ENCODE measurements at places on chromosomes 6 and 20.

GRCh38 chr6:144895313-144896278, 610.5 kb downstream of the UTRN start:
- DNase-seq: no peak

DNA sequence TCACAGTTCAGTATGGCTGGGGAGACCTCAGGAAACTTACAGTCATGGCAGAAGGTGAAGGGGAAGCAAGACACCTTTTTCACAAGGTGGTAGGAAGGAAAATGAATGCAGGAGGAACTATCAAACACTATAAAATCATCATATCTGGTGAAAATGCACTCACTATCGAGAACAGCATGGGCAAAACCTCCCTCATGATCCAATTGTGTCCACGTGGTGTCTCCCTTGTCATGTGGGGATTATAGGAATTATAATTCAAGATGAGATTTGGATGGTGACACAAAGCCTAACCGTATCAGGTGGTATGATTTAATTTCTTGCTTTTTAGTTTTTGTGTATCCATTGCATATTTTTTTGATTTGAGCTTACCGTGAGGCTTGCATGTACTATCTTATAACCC, 133.2 kb upstream of the SYNCRIP start:
- no peak for DNase-seq

GRCh38 chr20:19375801-19376200, 163.4 kb downstream of the SLC24A3 start:
- no peak for DNase-seq

GRCh38 chr20:56400001-56400640, 7.7 kb downstream of the CSTF1 start:
- peak; percentile 35 for DNase-seq

DNA sequence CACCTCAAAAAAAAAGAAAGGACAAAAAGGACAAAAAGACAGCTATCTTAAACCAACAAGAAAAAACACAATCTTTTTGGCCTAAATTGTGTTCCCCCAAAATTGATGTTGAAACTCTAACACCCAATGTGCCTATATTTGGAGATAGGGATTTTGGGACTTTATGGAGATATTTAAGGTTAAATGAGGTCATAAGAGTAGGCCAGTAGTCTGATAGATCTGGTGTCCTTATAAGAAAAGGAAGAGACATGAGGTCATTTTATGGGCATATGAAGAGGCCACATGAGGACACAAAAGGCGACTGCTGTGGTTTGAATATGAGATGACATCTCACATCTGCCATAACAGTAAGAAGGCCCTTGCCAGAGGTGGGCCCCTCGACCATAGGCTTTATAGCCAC, 49.5 kb downstream of the TRIM38 start:
- no peak for DNase-seq

DNA sequence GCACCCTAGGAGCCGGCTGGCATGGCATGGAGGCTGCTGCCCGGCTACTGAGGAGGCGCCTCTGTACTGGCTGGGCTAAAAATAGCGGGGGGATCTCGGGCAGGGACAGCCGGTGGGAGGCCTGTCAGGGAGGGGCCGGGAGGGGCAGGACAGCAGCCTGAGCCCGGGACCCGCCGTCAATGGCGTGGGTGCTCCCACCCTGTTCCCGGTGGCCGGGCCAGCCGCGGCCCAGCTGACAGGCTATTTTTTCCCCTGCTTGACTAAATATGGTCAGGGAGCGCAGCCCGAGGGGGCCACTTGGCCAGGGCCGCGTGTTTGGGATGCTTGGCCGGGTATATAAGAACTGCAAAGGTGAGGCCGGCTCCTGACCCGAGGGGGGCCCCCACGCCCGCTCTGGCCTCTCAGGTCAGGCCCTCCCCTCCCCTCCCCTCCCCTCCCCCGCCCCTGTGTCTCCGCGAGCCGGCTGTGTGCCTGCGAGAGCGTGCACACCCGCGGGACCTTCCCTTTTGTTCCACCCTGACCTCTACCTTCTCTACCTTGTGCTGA, 74.4 kb upstream of the GATA5 start:
- no peak for DNase-seq

DNA sequence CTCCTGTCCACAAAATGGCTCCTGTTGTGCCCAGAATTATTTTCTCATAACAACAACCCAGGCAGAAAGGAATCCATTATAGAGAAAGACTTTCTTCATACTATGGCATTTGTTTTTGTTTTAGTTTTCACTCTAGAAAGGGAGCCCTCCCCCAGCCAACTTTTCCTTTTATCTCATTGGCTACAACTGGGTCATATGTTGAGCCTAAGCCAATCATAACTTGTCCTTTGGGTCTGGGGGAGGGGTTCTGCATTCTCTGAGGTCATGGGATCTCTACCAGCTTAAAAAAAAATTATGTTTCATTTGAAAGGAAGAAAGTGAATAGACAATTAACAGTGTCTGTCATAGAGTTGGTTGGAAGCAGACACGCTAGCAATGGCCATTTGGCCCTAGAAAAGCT, 177.6 kb downstream of the AIG1 start:
- DNase-seq: no peak

DNA sequence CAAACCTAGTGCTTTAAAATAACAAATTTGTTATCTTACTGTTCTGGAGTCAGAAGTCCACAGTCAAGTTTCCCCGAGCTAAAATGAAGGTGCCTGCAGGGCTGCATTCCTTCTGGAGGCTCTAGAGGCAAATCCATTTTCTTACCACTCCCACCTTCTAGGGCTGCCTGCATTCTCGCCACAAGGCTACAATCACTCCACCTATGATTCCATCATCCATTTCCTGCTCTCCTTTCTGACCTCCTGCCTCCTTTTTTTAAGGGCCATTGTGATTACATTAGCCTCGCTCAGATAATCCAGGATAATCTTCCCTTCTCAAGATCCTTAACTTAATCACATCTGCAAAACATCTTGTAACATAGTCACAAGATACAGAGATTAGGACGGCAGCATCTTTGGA, 42.4 kb upstream of the SIRT5 start:
- DNase-seq: no peak

DNA sequence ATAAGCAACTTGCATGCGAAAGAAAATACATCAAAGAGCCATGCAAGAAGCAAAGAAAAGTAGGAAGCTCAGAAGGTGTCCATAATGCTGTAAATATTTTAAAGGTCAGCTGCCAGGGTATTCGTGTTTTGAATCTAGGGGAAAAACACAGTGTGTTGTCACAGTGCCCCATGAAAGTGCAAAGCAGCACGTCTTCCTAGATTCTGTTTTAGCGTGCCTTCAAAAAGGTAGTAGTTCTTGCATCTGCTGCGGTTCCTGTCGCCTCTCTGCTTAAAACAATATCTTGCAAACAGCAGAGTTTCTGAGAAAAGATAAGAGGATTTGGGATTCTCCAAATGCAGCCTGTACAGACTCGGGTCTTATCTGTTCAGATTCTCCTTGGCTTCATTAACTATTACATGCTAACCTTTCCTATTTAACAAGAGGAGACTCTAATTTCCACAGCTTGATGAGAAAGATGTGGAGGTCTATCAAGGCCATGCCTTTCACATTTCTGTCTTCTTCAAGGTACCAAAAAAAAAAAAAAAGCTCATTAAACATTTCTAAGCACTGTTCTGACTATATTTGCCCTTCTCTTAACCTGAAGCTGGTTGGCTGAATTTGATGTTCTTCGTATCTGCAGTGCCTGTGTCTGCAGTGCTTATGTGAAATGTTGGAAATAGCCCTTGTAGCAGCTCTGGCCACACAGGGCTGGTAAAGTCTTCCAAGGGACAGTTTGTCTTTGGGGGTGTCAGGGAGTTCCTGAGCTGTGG, 297.5 kb downstream of the ADGB start:
- no peak for DNase-seq

GRCh38 chr6:97396880-97397279, 113.9 kb upstream of the MMS22L start:
- DNase-seq: no peak

DNA sequence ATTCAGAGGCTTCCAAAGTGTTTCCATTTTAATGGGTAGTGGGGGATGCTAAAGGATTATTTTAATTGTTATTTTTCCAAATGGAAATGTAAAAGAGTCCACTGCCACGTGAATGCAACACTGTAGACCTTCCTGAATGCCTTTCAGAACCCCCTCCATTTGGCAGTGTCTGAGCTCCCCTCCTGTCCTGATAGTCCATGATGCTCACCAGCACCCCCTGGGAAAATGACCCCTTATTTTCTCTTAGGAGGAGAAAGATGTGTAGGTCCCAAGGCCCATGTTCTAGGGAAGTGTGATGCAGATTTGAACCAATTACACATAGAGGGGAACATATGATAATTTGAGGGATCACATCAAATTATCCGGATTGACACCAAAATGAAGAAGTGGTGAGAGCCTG, 46.8 kb upstream of the SH3BGRL2 start:
- no peak for DNase-seq

DNA sequence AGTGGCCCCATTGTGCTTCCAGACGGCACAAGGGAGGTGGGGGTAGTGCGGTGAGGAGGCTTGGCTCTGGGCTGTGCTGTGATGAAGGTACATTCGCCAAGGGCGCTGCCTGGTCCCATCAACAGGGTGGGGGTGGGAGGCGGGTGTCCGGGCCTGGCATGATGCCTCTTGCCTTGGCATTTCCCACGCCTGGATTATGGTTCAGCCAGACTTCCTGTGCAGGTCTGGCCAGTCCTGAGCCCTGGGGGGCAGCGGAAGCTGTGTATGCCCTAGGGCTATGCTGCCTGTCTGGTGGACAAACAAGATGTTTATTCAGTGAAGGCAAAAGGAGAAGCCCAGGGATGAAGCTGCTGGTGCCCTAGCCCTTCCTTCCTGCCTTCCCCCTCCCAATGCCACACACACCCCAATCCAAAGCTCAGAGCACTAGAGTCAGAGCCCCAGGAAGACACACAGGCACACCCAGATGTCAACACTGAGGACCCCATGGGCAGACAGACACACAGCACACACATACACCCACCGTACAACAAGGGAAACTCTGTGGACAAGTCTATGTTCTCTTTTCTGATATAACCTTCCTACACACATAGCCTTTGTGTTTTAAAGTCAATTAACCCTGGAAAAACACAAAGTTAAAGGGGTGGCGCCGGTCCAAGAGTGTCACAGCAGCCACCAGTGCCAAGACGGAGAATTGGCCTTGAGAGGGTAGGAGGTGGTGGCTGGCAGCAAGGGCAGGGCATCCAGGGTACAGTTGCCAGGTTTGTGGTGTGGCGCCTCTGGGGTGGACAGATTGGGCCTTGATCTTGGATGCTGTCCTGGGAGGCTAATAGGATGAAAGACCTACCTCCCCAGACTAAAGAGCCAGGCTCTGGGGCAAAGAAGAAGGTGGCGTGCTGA, 54.7 kb upstream of the SAYSD1 start:
- DNase-seq: no peak

GRCh38 chr6:145756170-145756662, 20.9 kb upstream of the EPM2A start:
- no peak for DNase-seq

DNA sequence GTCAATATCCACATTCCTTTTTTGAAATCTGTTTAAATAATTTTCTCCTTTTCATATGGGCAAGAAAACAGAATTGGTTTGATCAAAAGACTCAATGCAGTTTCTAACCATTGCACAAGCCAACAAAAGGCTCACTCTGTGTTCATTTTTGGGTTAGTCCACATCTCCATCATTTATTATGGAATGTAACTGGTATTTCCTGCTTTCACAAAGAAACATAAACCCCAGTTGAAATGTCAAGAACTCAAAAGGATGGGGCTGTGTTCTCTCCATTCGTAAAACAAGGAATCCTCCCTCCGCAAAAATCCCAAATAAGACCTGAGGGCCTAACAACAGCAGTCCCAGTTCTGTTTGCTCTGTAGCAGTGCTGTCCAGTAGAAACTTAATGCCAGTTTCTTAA, 420.9 kb downstream of the GJA1 start:
- no peak for DNase-seq

DNA sequence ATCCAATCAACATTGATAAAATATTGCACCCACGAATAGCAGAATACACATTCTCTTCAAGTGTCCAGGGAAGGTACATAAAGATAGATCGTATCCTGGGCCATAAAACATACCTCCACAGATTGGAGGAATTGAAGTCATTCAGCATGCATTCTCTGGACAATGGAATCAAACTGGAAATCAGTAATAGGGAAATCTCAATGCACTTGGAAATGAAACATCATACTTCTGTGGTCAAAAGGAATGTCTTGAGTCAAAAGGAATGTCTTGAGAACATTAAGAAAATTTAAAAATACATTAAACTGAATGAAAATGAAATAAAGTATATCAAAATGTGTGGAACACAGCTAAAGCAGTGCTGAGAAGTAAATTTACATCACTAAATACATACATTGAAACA, 138.8 kb downstream of the TFAP2A start:
- no peak for DNase-seq
